ENCODE measurements at places on chromosomes 12 and 14.

- DNase-seq, result no peak
Measured at GRCh38 chr12:116517431-116518045, 41.6 kb upstream of the MAP1LC3B2 start.

DNA sequence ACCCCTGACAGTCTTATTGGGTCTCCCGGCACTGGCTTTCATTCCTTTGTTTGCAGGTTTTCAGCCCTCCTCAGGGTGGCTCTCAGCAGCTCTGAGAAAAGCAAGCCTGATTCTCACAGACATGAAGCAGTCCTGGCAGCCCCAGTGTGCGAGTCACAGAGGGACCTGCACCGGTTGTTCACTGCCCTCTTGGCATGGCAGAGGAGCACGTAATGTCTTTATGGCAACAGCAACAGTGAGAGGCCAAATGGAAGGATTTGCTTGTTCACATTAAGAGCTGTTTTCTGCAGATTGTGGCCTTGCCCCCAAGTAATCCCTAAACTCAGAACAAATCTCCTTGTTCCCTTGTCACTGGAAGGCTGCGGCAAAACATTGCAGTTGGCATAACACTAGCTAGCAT is 3.4 kb downstream of the KCNA5 start:
- DNase-seq, result no peak

GRCh38 chr12:64694130-64695040 is 64.8 kb downstream of the GNS start:
- DNase-seq, result no peak

GRCh38 chr14:91108941-91109611 is 4.8 kb upstream of the DGLUCY start:
- no peak for DNase-seq

GRCh38 chr14:86799244-86799647 is 1193.7 kb downstream of the GALC start:
- no peak for DNase-seq

All from activated naive CD8-positive, alpha-beta T cell treated with anti-CD3 and anti-CD28 coated beads, Interleukin-2, amount 50 U/mL, for 16 hours (primary cell).